Stimulated activated CD8-positive, alpha-beta memory T cell treated with anti-CD3 and anti-CD28 coated beads, Interleukin-4, amount 100 ng/mL, for 4 hours (primary cell): ENCODE measurements at places on chromosomes 6 and 20.

DNA sequence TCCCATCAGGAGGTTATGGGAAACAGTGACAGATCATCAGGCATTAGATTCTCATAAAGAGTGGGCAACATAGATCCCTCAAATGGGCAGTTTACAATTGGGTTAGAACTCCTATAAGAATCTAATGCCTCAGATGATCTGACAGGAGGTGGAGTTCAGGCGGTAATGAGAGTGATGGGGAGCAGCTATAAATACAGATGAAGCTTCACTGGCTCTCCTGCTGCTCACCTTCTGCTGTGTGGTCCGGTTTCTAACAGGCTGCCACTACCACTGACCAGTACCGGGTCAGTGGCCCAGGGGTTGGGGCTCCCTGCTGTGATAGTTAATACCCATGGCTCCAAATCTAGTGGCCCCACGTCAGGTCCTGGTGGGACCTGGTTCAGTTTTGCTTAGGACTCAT lies 135.7 kb downstream of the OR2B2 start:
- DNase-seq = no peak

GRCh38 chr6:35716798-35717197 lies 20.0 kb upstream of the ARMC12 start:
- DNase-seq = no peak

- DNase-seq = no peak
Observed at GRCh38 chr6:132068766-132069165, 117.6 kb upstream of the CCN2 start.

DNA sequence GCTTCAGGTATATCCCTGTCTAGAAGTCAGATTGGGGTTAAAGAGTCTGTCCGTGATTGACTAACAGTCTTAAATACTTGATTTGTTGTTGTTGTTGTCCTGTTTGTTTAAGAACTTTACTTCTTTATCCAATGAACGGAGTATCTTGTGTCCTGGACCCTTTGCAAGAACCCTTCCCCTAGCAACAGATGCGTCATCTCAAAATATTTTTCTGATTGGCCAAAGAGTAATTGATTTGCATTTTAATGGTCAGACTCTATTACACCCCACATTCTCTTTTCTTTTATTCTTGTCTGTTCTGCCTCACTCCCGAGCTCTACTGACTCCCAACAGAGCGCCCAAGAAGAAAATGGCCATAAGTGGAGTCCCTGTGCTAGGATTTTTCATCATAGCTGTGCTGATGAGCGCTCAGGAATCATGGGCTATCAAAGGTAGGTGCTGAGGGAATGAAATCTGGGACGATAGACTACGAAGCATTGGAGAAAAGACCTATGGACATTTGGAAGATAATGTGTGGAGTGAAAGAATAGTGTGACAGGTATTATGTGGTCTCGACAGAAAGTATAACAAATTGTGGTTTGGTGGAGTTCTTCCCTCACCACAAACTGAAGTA lies at the start of gene HLA-DRA:
TSS of gene HLA-DRA (plus strand) at position 286 of the 613 bp plus-strand sequence. CDS start at position 350, 64 bp downstream.
- DNase-seq = no peak

DNA sequence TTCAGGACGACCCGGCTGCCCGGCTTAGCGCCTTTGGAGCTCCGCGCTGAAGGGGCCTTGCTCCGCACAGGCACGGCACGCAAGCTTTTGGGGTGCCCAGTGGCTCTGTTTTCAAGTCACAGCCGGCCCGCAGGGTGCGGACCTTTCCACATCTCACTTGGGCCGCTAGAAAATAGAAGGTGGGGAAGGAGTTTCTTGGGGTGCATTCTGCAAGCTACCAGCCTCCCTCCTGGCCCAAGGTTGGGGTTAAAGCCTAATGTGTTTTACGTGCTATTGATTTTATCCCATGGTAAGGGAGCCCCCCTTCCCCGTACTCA lies 561 bp downstream of the KAT14 start:
- no peak for DNase-seq

DNA sequence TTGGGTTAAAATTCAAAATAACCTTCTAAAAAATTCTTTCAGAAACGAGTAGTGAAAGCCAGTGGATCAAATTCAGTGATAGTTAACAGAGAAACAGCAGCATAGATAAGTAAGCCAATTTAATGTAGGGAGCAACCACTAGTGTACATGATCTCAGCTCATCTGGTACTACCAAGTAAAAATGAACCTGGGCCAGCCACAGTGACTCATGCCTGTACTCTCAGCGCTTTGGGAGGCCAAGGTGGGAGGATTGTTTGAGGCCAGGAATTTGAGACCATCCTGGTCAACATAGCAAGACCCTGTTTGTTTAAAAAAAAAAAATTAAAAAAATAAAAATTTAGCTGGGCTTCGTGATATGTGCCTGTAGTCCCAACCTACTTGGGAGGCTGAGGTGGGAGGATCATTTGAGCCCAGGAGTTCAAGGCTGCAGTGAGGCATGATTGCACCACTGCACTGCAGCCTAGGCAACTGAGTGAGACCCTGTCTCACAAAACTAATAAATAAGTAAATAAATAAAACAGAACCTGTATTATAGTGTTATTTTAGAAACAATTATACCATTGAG lies 32.4 kb downstream of the CBFA2T2 start:
- no peak for DNase-seq

GRCh38 chr20:54585217-54585616 lies 109.8 kb downstream of the DOK5 start:
- no peak for DNase-seq

- DNase-seq = no peak
Observed at GRCh38 chr20:62979310-62979709, 26.8 kb downstream of the SLC17A9 start.

DNA sequence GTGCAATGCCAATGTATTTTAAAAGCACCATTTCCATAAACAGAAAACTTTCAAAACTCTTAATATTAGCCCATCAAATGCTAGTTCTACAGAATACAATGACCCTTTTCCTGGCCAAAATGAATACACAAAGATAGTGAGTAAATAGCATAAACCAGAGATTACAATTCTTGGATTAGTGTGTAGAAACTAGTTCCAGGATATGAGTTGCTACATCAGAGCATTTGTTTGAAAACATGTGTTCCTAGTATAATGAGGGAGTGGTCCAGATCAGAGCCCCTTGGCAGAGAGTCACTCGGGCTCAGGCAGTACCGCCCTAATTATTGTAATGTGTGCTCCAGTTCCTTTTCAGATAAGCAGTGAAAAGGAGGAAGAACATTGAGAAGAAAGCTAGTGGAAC lies 63.7 kb upstream of the COL21A1 start:
- DNase-seq = no peak

- DNase-seq = no peak
Observed at GRCh38 chr20:57610261-57610952, 9.8 kb downstream of the ZBP1 start.

DNA sequence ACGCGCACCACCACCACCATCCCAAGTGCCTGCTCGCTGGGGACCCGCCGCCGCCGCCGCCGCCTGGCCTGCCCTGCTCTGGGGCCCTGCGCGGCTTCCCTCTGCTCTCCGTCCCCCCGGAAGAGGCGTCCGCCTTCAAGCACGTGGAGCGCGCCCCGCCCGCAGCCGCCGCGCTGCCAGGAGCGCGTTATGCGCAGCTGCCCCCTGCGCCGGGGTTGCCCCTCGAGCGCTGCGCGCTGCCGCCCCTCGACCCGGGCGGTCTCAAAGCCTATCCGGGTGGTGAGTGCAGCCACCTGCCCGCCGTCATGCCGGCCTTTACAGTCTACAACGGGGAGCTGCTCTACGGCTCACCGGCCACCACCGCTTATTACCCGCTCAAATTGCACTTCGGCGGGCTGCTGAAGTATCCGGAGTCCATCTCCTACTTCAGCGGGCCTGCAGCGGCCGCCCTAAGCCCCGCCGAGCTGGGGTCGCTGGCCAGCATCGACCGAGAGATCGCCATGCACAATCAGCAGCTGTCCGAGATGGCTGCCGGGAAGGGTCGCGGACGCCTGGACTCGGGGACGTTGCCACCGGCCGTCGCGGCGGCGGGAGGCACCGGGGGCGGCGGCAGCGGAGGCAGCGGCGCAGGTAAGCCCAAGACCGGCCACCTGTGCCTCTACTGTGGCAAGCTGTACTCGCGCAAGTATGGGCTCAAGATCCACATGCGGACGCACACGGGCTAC lies 7.2 kb downstream of the PRDM13 start:
- no peak for DNase-seq

DNA sequence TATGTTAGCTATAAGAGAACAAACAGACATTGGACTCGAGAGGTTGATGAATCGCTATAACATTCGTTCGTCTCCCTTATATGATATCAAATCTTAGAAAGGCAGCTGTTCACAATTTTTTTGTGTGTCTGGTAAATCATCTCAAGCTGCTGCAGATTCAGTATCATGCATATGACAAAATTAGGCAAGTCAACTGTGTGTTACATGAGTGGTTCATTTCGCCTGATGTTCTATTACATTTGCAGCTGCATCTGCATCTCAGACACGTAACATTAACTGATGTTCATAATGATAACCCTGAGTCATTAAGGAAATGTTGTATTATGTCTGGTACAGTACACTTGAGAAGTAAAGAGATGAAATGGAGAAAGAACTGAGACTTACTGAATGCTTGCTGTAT lies 92.1 kb downstream of the NKAIN2 start:
- no peak for DNase-seq

DNA sequence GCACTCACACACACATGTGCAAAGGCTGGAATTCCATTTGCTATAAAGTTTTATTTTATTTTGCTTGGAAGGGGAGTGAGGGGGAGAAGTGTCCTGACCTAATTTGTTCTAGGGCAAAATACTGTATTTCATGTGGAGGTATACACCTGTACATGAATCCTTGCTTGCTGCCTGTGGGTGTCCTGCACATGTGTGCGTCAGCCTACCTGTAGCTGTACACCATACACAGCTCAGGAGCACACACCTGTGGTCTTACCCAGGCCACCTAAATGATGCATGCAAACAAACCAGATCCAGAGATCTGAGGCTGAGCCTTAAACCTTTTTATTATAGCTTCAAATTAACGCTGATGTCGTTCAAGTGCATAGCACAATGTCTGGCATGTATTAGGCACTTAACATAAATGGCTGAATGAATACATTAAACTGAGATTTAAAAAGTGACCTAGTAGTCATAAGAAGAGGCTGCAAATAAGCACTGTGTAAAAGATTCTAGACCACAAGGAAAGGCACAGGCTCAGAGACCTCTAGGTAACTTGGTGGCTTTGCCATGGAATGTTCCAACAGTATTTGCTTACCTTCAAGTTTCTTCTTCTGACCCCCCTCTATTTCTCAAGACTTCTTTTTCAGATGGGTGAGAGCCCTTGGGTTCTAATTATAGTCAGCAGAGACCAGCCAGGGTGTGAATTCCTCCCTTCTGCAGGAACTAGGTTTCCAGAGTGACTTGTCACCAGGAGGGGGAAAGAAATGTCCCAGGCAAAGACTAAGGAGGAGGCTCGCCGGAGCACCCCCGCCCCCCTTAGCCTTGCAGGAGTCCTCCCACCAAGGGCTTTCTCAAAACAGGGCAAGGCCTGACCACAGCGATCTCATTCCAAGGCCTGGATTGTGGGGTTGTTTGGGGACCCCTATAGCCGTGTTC lies 13.4 kb downstream of the FOXC1 start:
- no peak for DNase-seq

DNA sequence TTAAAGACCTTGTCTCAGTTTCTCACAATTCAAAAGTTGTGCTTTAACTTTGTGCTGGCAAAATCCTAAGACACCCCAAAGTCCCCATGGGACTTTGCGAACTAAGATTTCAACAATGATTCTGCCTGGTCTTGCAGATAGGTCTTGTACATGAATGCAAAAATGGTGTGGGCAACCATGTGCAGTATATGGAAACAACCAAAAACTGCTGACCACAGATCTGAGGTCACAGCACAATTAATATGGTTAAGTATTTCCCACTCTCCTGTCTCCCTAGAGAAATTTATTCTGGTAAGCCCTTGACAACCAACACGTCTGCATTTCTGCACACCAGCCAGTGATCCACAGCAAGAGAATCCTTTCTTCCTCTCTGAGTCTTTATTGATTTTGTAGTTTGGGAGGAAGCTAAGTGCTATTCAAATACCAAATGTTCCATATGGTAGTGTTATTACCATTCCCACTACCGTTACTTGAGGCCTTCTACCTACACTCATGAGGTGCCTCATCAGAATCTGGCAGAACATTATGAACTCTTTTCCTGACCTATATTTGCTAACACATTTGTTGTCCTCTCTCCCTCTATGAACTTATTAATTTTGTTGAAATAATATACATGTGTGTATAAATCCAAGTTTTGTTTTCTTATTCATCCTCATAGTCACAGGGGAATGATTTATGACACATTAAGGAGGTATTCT lies 178.7 kb downstream of the ATXN1 start:
- DNase-seq = no peak

DNA sequence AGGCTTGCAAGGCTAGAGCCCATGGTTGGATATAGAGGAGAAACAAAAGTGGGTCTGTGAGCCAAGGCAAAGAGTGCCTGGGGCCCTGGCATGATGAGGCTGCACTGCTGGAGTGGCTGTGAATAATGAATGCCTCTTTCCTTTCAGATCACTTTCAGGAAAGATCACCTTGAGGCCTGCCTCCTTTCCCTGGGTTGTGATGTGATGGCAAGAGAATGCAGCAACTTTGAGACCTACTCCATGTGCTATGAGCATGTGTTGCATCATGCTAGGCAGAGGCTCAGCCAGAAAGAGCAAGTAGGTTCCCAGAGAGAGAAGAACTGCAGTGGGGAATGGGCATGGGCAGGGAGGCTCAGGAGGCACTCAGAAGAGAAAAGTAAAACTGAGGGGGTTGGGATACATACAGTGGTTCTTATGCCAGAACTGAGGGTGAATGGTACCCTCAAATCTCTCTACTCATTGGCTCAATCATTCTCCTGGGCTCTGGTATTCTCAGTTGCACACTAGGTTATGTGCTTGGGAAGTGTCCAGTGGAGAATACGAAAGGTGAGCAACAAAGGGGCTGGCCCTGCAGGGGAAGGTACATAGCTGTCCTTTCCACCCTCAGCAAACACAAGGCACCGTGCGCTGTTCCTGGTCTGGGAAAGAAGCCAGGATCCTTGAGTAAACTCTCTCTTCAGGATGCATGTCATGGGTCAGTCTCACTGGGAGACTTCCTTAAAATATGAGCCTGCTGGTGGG lies 45.9 kb downstream of the CD164 start:
- DNase-seq = no peak

DNA sequence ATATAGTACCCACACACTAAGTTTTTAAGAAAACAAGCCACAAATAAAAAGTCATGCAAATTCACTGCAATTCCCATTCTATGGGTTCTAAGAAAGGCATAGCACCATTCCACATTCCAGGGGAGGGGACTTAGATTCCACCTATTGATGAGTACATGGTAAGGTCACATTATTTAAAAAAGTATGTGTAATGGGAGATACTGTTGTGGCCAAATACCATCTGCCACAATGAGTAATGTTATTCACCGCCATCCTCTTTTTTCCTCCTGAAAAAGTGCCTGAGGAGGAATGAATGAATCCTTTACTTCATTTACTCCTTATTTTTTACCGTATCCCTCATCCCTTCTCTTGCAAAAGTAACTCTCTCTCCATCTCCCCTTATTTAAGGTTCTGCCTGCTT lies 27.0 kb upstream of the ADGRF1 start:
- DNase-seq = no peak

- DNase-seq = no peak
Observed at GRCh38 chr6:143673669-143674068, 4.1 kb upstream of the PHACTR2 start.

GRCh38 chr6:161257793-161258457 lies 15.9 kb downstream of the AGPAT4 start:
- no peak for DNase-seq

- DNase-seq = no peak
Observed at GRCh38 chr6:41637194-41638001, 870 bp upstream of the MDFI start.
